ENCODE measurements at places on chromosomes 3 and 15.

- no peak for DNase-seq
Observed at GRCh38 chr15:93378558-93378957, 289.5 kb upstream of the RGMA start.

- DNase-seq, result no peak
Observed at GRCh38 chr15:81072551-81072950, 61.5 kb upstream of the CFAP161 start.

- peak; percentile 66 for DNase-seq
Observed at GRCh38 chr3:62139957-62140356, 233.4 kb downstream of the FEZF2 start.

DNA sequence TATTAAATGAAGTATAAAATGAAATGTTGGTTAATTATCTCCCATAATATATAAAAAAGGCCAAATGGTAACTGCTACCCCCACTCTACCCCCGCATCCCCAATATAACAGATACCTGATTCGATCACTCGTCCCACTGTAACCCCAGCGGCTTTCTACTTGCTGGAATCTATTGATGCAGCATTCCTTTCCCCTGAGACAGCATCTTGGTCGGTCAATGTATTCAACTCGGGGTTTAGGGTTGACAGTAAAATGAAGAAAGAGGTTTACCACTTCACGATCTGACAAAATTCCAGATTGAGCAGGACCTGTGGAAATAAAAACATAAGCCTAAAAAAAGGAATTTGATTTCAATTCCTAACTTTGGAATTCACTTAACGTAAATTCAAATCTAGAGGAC, 18.6 kb upstream of the C15orf40 start:
- peak; percentile 29 for DNase-seq

- DNase-seq, result no peak
Observed at GRCh38 chr3:8197384-8197783, 304.2 kb upstream of the LMCD1 start.

DNA sequence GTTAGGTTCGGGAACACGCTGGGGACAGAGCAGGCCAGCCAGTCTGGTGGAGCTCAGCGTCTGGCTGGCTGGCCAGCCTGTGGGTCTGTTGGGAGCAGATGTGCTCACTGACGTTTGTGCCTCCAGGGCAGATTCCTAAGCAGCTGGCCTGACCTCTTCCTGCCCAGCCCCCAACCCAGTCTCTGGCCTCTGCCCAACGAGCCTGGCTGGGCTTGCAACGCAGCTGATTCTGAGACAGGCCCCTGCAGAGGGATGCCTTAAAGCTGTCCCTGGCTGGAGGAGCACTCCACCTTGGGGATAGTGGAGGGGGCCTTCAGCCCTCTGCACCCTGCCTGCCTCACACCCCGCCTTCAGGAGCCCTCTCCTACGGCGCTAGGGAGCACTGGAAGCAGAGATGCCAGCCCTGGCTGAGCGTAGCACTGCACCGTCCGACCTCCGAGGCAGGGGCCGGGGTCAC, 46.0 kb downstream of the KLF13 start:
- peak; percentile 86 for DNase-seq

DNA sequence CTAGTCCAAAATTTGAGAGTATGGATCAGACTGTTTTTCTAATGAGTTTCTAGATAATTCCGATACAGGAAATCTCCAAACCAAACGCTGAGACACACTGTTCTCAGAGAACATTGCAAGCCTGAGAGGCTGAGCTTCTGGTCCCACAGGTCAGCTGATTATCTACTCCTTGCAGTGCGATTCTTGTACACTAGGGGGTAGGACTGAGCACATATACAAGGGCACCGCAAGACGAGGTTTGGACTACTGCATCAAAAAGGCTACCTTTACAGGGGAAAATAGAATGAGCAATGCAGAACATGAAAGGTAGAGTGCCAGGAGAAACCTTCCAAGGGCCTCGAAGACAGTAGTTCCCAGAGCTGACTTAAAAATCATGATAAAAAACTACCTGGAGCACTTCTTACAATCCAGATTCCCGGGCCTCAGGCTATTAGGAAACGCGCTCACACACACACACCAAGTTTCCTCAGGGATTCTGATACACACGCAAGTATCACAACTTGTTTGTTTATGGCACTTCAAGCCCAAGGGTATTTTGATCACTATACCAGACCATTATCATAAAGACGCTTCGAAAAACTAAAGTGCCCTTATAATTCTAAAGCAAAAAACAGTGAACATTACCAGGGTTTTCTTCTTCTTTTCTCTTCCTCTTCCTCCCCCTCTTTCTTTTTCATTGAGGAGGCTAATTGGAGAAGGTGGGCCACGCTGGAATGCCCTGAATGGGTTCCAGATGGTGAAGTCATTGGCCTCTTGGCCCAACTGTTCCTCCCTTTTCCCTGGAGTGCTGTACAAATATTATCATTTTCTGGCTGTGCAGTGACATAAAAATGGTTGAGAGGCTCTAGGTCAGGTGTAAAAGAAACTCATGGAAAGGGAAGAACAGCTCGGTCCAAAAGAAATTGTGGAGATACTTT, 61.8 kb downstream of the SLC12A8 start:
- peak; percentile 45 for DNase-seq

GRCh38 chr3:127911421-127911931, 3.6 kb upstream of the KBTBD12 start:
- DNase-seq, result no peak

- DNase-seq, result no peak
Observed at GRCh38 chr3:103126115-103126514, 691.3 kb downstream of the ZPLD1 start.

DNA sequence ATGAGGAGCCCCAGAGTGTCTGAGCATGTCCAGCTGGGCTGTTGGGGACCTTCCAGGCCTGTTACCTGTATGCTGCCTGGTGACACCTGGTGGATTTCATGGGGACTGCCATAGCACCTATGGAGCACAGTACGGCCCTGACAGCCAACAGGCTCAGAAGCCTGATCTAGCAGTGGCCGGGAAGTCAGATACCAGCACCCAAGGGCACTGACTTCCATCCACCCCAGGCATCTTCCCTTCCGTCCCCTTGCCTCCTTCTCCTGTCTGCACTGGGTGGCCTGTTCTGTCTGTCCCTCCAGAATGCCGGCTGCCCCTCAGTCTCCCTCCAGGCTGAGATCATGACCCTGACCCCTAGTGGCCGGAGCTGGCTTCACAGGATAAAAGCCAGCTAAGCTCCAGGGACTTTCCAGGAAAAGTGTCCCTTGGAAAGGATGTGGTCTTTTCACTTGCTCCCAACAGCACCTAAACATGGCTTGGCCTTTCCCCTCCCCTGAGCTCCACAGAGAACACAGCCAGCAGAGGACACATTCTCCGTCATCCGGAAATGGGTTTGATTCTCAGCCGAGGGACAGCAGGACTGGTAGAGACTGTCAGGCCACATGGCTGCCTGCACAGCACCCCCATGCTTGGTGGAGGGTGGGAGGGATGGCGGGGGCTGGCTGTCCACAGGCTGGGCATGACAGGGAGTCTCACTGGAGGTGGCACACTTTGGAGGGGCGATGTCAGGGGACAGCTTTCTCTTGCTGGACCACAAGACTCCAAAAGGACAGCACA, 9.5 kb downstream of the RPS17 start:
- peak; percentile 60 for DNase-seq

- DNase-seq, result no peak
Observed at GRCh38 chr3:12579456-12579855, 22.6 kb downstream of the MKRN2 start.

- no peak for DNase-seq
Observed at GRCh38 chr15:56339594-56339993, 25.6 kb upstream of the TEX9 start.

DNA sequence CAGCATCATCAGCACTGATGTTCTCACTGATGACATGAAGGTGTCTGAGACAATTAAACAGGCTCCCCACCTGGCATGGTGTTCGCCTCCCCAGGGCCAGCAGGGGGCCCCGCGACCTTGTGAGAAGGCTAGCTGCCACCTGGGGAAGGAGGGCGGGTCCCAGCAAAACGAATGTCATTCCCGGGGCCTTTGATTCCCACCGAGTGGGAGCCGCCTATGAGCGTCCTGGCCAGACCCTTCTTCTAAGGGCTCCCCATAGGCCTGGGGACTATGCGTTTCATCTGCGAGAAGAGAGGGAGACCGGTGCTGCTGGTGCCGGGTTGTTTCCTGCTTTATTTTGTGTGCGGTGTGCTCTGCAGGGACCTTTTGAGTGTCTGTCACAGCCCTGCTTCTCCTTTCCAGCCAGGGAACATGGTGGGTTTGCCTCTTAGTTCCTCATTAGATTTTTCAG, 20.5 kb upstream of the MINDY4B start:
- DNase-seq, result peak; percentile 29

DNA sequence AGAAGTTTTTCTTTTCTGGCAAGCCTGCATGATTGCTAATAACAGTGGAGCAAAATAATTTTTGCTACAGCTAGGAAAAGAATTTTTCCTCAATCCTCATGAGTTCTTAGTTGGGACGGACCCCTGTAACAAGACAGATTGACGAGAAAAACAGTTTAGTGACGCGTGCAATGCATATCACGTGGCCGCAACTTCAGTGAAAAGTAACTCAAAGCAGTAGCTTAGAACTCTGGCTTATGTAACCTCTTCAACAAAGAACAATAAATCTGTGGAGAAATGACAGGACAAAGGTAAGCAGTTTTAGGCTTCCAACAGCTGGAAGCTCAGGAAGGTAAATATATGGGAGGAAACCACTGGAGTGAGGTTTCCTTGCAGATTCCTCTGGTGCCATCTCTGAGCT, 19.7 kb downstream of the FAM107A start:
- DNase-seq, result no peak

DNA sequence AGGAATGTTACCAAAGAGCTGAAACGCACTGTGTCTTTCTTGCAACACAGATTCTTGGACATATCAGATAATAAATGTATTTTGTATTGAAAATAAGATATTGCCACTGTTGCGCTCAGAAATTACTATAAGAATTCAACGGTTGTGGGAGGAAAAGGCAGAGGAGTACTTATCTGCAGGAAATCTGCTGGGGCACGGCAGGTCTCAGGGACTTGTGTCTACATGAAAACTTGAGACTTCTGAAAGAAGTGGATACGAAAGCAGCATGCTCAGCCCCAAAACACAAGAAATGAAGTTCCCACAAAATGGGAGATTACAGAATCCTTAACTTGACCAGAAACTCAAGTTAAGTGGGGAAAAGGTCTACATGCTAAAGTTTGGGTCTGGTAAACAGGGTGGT, 86.5 kb downstream of the IGSF11 start:
- DNase-seq, result no peak

GRCh38 chr3:52327486-52328290, 11.6 kb downstream of the DNAH1 start:
- DNase-seq, result no peak

DNA sequence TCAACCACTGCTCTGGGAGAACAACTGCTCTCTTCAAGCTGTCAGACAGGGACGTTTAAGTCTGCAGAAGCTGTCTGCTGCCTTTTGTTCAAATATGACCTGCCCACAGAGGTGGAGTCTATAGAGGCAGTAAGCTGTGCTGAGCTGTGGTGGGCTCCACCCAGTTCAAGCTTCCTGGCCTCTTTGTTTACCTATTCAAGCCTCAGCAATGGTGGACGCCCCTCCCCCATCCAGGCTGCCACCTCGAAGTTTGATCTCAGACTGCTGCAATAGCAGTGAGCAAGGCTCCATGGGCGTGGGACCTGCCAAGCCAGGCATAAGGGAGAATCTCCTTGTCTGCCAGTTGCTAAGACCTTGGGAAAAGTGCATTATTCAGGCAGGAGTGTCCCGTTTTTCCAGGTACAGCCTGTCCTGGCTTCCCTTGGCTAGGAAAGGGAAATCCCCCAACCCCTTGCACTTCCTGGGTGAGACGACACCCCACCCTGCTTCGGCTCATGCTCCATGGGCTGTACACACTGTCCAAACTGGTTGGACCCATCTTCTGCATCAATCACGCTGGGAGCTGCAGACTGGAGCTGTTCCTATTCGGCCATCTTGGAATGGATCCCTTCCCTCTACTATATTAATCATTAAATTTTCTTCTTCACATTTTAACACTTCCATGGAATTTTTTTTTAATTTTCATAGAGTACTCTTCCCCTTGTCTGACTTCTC, 167.0 kb upstream of the UBE2E2 start:
- DNase-seq, result no peak

All from fibroblast of lung (primary cell).